H4 (cell line): ENCODE measurements at places on chromosomes 2 and 18. TPM values are rescaled to one million over a fixed set of nuclear protein-coding genes. Genes with fewer than 3 reads are reported as not detected.

MYO1B gene
- total RNA-seq = 51.0 and 58.5 TPM in 2 replicates

RAPGEF4 gene
- 0.72 and 1.7 TPM in 2 replicates for total RNA-seq

IGFBP5 gene
- total RNA-seq = 366 and 374 TPM in 2 replicates

C1GALT1C1L gene
- 3.9 and 4.2 TPM in 2 replicates for total RNA-seq

GTF2A1L gene
- 0.60 TPM in 1 of 2 replicates, not detected in the other for total RNA-seq

TLX2 gene
- not detected in 2 replicates for total RNA-seq

DCDC2C gene
- not detected in 2 replicates for total RNA-seq

STARD6 gene
- not detected in 2 replicates for total RNA-seq

CNTNAP5 gene
- not detected in 2 replicates for total RNA-seq

KRTCAP3 gene
- not detected in 2 replicates for total RNA-seq

WNT10A gene
- 0.12 TPM in 1 of 2 replicates, not detected in the other for total RNA-seq

CXCR1 gene
- total RNA-seq = not detected in 2 replicates

TMEM200C gene
- 0.31 and 0.35 TPM in 2 replicates for total RNA-seq

CCDC68 gene
- total RNA-seq = not detected in 2 replicates

CHRNA1 gene
- 0.94 and 1.1 TPM in 2 replicates for total RNA-seq

DSG1 gene
- total RNA-seq = 0.02 TPM in 1 of 2 replicates, not detected in the other

LHCGR gene
- not detected in 2 replicates for total RNA-seq

SKOR2 gene
- total RNA-seq = not detected in 2 replicates

ZEB2 gene
- 14.4 and 17.0 TPM in 2 replicates for total RNA-seq

UCN gene
- total RNA-seq = 0.53 TPM in 1 of 2 replicates, not detected in the other

KCNE4 gene
- 2.4 and 2.8 TPM in 2 replicates for total RNA-seq

SS18 gene
- 80.7 and 92.0 TPM in 2 replicates for total RNA-seq
